Activated T-cell treated with anti-CD3 and anti-CD28 coated beads, Interleukin-2, amount 50 U/mL, for 4 hours (primary cell): ENCODE measurements at places on chromosomes 2 and 18.
A peak's percentile ranks its signal among the peaks of the same experiment; 100 is the strongest.

GRCh38 chr2:43070030-43070429 lies 156.4 kb downstream of the ZFP36L2 start:
- no peak for DNase-seq

DNA sequence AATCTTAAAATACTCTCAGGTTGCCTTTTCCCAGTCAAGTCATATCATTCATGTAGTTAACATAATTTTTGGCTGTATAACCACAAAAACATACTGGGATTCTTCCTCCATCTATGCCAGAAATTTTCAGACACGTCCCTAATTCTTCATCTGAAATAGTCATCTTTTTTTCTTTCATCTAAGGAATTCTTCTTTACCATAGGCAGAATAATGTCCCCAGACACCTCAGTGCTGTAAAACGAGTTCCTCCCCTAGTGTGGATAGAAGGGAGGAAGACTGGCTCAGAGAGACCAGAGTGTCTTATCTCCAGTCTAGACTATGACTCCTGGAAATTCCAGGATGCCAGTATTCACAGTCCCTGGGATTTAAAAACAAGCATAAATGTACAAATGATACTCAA lies 127.8 kb downstream of the MREG start:
- no peak for DNase-seq

GRCh38 chr2:128378231-128379020 lies 59.8 kb upstream of the HS6ST1 start:
- no peak for DNase-seq

- no peak for DNase-seq
These were observed 12.3 kb upstream of the STK17B start for GRCh38 chr2:196183528-196184231.

- no peak for DNase-seq
These were observed 27.7 kb upstream of the ATRAID start for GRCh38 chr2:27184115-27184514.

GRCh38 chr2:223041527-223042109 lies 10.4 kb upstream of the KCNE4 start:
- DNase-seq = no peak

GRCh38 chr18:50284255-50284885 lies 3.0 kb upstream of the MBD1 start:
- DNase-seq = no peak

DNA sequence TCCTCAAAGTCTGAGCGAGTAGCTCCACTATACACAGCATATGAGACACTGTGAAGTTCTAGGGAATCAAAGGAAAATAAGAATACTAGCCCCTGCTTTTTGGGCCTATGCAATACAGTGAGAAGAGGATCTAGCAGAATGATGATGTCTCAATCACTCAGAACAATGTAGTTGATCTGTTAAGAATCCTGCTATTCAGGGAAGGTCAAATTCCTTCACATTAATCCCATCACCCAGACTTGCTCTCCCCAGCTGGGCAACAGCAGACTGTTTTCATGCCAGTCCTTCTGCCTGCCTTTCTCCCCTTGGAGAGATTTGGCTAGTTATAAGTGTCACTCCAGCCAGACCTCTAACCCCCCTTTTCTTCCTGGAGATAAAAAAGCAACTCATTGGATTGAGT lies 230.0 kb upstream of the EPHA4 start:
- no peak for DNase-seq

GRCh38 chr18:7684966-7685365 lies 117.8 kb downstream of the PTPRM start:
- no peak for DNase-seq

DNA sequence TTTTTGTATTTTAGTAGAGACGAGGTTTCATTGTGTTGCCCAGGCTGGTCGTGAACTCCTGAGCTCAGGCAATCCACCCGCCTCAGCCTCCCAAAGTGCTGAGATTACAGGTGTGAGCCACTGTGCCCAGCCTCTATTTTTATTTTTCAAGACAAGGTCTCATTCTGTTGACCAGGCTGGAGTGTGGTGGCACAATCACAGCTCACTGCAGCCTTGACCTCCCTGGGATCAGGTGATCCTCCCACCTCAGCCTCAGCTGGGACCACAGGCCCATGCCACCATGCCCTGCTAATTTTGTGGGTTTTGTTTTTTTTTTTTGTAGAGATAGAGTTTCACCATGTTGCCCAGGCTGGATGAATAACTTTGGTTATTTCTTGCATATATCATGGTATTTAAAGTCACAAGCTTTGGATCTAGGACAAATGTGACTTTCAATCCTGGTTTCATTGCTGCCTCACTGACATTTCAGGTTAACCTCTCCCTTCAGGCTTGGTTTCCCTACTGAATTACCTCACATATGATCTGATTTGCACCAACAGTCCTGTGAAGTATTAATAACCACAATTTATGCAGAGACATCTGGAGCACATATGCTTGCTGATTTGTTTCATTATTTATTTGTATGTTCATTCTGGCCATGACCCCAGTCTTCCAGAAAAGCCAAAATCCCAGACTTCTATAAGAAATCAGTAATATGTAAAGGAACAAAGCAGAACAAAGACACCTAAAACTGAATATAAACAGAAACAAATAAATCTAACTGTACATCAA lies 17.5 kb upstream of the RAB31 start:
- DNase-seq = no peak

DNA sequence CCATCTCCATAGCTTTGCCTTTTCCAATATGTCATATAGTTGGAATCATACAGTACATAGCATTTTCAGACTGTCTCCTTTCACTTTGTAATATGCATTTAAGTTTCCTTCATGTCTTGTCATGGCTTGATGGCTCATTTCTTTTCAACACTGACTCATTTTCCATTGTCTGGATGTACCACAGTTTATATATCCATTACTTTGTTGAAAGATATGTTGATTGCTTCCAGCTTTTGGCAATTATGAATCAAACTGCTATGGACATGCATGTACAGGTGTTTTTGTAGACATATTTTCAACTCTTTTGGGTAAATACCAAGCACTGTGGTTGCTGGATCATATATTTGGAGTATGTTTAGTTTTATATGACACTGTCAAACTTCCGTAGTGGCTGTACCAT lies 26.3 kb downstream of the ACSL3 start:
- no peak for DNase-seq

- no peak for DNase-seq
These were observed 150.3 kb downstream of the PLEKHA3 start for GRCh38 chr2:178630581-178630980.

DNA sequence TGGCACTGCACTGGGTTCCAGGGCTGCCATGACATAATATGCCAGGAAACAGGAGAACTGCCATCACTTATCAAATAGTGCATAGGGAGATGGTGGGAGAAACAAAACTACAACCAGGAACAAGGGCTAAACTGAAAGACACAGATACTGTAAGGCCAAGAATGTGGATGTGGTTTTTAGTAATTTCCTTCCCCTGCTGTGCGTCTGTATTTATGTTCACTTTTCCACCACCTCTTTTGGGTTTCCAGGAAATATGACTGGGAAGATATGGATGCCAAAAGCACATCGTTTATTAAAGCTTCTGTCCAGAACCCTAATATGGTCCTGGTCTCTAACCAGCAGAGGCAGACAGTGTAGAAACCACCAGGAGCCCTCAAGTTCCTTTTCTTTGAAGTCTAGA lies 759.7 kb upstream of the FANCL start:
- DNase-seq = no peak

DNA sequence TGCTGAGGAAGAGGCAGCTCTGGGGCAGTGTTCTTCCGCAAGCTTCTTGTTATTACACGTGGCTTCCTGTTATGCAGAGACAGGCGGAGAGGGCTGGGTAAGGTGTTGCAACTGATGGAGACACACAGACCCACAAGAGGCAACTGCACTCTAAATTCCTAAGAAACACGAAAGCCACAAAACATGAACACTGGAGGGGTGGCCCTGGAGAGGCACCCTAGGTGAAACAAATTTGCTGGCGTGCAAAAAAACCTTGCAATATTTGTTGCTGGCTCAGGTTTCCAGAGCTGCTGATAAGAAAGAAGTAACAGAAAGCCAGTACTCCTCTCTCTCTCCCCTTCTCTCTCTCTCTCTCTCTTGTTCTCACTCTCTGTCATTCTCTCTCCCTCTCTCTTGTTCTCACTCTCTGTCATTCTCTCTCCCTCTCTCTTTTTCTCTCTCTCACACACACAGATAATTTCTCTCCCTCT lies 31.8 kb downstream of the ARHGAP25 start:
- DNase-seq = peak; percentile 47

DNA sequence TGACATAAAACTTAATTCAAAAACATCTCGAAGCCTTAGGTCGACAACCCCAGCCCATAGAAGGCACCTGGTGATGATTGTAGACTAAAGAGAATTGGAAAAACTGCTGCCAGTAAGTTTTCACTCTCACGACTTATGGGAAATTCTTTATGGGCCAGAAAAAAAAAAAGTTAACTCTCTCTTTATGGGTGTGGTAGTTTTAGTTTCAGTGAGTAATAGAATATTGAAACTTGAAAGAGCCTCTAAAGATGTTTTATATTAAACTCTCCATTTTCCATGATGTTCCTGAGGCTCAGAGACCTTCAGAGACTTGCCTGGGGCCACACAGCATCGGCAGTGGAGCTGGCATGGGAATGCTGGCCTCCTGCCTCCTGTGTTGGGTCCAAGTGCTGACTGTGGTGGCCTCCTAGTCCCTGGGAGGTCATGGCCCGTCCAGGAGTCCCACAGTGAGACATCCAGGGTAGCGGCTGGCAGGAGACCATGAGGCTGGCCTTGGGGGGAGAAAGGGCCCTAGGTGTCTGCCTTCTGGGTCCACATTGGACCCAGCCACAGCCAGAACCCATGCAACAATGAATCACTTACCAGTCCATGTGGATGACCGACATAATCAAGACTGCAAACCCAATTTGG lies 158.9 kb downstream of the SEPTIN10 start:
- no peak for DNase-seq

DNA sequence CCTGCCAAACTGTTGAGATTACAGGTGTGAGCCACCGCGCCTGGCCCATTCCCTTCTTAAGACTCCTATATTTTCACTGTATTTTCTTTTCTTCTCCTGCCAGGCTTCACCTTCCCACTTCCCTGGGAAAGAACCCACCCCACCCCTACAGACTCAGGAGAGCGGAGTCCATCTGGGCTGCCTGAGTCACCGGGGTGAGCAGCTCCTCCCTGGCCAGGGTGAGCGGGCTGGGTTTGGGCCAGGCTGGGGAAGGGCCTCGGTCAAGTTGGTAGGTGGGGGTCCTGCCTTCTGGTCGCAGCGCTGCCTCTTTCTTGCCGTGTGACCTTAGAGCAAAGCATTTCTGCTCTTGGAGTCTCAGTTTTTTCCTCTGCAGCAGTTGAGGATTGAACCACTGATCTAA lies 2.1 kb upstream of the GAREM2 start:
- DNase-seq = no peak

DNA sequence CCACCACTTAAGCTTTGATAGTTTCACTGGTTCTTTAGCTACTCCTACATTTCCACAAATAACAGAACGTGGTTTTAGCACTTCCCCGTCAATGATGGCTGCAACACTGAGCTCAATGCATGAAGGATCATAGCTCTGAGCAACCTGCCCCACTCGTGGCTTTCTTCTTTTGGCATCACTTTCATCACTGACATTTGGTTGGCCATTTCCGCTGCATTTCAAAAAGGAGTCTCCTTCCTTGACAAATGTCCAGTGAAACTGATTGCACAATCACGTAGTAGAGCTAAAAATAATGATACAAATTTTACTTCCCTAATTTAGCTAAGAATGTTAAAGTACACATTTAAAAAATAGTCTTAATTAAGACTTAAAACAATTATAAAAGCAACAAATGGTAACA lies 205.2 kb upstream of the HDAC4 start:
- DNase-seq = no peak

DNA sequence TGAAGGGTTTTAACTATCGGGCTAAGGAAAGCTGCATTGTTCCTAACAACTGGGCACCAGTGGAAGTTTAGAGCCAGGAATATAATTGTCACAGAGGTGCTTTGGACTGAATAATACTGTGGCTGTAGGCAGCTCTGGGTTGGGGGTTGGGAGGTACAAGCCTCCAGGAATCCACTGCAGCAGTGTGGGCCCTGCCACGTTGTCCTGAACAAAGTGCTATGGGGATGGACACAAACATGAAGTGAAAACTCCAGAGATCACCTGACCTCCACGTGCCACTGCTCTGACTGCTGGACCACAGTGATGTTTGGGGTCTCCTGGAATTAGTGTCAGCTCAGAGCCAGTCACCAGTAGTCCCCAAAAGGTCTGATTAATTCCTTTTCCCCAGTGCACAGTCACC lies 110.9 kb downstream of the BCL2 start:
- DNase-seq = no peak

DNA sequence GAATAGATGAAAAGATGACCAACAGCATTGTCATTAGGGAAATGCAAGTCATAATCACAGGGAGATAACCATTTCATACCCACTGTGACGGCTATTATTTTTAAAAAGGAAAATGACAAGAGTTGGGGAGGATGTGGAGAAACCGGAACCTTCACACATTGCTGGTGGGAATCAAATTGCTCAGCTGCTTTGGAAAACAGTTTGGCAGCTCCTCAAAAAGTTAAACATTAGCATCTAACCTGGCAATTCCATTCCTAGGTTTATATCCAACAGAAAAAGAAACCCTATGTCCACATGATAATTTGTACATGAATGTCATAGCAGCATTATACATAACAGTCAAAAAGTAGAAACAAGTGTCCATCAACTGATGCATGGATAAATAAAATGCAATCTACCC lies 58.2 kb downstream of the KCNG3 start:
- DNase-seq = no peak

DNA sequence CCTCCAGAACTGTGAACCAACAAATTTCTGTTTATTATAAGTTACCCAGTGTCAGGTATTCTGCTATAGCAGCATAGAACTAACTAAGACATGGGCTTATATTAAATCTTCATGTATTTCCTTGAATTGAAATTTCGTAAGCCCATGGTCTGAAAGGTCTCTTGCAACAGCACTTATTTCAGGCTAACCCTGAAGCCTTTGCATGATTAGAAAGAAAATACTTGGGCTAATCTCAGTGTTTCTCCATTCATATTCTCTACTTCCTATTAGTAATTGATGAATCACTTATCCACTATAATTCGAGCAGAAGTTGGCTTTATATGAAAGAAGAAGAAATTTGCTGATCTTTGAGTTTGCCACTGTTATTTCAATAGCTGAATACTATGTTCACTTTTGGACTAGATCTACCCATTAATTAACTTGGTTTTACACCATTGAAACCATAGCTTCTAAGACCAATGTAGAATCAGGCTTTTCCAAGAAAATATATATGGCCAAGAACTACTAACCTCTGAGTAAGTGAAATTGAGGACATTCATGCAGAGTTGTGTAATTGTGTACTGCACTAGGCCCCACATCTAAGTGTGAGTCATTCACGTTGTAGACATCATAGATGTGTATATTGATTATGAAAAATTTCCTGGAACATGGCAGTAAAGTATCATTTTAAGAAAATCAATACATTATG lies 731.6 kb downstream of the SOCS6 start:
- no peak for DNase-seq
